ENCODE measurements at places on chromosomes 7 and 10. TPM values are rescaled to one million over a fixed set of nuclear protein-coding genes. Genes with fewer than 3 reads are reported as not detected.

Gene ZNF727
- 0.11 TPM for polyA plus RNA-seq

DNA sequence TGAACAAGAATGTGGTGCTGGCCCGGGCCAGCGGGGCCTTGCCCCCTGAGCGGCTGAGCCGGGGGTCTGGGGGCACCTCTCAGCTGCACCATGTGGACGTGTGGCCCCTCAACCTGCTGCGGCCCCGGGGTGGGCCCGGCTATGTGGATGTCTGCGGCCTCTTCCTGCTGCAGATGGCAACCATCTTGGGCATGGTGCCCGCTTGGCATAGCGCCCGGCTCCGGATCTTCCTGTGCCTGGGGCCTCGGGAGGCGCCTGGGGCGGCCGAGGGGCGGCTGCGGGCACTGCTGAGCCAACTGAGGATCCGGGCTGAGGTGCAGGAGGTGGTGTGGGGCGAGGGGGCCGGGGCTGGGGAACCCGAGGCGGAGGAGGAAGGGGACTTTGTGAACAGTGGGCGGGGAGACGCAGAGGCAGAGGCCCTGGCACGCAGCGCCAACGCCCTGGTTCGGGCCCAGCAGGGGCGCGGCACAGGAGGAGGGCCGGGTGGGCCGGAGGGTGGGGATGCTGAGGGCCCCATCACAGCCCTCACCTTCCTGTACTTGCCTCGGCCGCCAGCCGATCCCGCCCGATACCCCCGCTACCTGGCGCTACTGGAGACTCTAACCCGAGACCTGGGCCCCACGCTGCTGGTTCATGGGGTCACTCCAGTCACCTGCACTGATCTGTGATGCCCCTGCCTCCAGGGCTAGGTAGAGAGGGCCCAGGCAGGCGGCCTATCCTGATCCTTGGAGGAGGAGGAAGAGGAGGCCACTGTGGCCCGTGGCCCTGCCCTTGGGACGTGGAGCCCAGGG, 1.1 kb upstream of the TRIP6 start:
- no peak for DNase-seq

DNA sequence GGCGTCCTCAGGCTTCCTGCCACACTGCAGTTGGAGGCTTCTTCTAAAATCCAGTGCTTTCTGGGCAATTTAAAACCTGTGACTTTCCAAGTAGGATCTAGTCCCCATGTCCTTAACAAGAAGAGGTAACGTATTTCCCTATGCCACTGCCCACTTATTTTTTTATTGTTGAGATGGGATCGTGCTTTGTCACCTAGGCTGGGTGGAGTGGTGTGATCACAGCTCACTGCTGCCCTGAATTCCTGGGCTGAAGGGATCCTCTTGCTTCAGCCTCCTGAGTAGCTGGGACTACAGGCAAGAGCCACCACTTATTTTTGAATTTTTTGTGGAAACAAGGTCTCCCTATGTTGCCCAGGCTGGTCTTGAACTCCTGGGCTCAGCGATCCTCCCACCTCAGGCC, 63.4 kb downstream of the DAGLB start:
- no peak for DNase-seq

Gene BCL7B
- polyA plus RNA-seq = 38.4 TPM

GRCh38 chr10:48406204-48406603, 99.7 kb downstream of the MAPK8 start:
- no peak for DNase-seq

Gene INSYN2A
- polyA plus RNA-seq = 1.1 TPM

Gene EMX2
- 11.9 TPM for polyA plus RNA-seq

Gene CUBN
- 3.7 TPM for polyA plus RNA-seq

Gene CYP3A5
- polyA plus RNA-seq = 0.71 TPM

- DNase-seq = no peak
Observed at GRCh38 chr7:86733783-86734182, 90.1 kb downstream of the GRM3 start.

Gene HMX3
- polyA plus RNA-seq = not detected

Gene WEE2
- 0.09 TPM for polyA plus RNA-seq

Gene ELMO1
- polyA plus RNA-seq = 24.5 TPM

GRCh38 chr10:88728107-88728763, 22.2 kb downstream of the LIPK start:
- DNase-seq = no peak

GRCh38 chr10:1217661-1218060, 161.5 kb downstream of the WDR37 start:
- no peak for DNase-seq

DNA sequence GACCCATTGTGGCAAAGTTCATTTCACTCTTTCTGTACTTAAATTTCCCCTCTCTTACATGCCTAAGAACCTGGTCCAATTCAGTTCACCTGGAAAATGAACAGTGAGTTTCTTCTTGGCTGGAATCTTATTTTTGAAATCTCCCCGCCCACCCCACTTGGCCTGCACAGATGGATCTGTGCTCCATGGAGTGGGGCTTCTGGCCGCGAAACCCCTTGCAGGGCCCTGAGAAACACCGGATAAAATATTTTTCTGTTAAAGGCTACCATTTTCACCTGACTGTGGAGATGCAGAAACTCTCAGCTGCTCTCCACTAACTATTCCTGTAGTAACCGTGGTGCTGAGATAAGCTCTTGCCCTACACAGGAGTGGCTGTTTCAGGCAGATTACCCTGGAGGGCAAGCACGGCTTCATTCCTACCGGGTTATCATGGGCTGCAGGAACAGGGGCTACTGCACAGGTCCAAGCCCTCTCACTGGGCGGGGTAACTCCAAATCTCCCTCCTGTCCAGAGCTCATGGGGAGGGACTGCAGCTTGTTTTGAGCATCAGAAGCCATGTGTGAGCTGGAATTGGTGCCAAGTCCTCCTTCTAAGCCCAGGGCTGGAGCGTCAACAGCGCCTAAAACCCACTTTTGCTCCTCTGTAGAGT, 118.9 kb downstream of the PRPF18 start:
- DNase-seq = no peak

- no peak for DNase-seq
Observed at GRCh38 chr7:78649976-78650375, 803.5 kb downstream of the MAGI2 start.

Gene CCDC172
- polyA plus RNA-seq = not detected

- DNase-seq = no peak
Observed at GRCh38 chr7:135811506-135811905, 62.9 kb upstream of the FAM180A start.

Gene ZNF425
- polyA plus RNA-seq = 3.0 TPM

GRCh38 chr10:49415109-49415508, 19.2 kb upstream of the DRGX start:
- no peak for DNase-seq

DNA sequence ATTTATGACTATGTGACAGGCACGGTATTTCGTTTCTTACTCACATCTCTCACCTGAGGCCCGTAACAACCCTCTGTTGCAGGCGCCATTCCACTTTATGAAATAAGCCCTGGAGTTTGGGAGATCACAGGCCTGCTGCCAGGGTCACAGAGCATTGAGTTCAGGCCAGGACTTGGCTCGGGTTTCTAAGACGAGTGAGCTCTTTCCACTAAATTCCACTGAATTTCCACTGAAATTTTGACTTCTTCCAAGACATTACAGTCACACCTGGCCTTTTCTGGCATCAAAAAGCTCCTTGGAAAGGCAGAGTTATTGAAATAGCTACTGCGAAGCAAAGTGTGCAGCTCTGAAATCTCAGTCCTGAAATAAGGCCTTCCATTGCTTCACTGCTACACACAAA, 282.8 kb upstream of the MGMT start:
- DNase-seq = no peak

- DNase-seq = no peak
Observed at GRCh38 chr10:105398202-105398601, 757.1 kb downstream of the SORCS3 start.

Gene FGL2
- 27.9 TPM for polyA plus RNA-seq

Gene EPO
- 0.18 TPM for polyA plus RNA-seq

Gene OR2AE1
- not detected for polyA plus RNA-seq

- no peak for DNase-seq
Observed at GRCh38 chr7:105887569-105888189, 11.3 kb upstream of the ATXN7L1 start.

GRCh38 chr7:351256-351655, 61.3 kb downstream of the FOXL3 start:
- no peak for DNase-seq

DNA sequence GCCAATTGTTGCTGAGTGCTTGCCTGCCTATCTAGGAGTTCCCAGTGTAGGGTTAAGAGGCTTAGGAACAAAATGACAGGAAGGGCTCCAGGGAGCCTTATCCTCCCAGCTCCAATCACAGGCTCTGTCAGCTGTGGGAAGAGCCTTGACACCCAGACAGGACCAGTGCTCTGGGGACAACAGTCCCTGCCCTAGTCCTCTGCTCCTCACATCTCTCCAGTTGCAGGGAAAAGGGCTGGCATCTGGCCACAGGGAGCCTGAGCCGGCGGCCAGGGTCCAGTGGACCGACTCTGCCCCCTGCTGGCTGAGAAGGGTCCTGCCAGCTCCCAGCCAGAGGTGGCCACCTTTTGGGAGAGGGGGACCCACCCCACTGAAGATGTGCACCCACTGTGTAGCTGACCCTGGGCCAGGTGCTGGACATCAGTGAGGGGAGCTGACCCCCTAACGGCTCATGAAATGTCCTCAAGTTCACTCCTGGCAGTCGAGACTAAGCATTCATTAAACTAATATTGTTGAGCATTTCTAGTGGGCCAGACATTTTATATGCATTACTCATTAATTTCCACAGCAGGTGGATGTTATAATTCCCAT, 17.6 kb downstream of the DNAJB12 start:
- DNase-seq = no peak

DNA sequence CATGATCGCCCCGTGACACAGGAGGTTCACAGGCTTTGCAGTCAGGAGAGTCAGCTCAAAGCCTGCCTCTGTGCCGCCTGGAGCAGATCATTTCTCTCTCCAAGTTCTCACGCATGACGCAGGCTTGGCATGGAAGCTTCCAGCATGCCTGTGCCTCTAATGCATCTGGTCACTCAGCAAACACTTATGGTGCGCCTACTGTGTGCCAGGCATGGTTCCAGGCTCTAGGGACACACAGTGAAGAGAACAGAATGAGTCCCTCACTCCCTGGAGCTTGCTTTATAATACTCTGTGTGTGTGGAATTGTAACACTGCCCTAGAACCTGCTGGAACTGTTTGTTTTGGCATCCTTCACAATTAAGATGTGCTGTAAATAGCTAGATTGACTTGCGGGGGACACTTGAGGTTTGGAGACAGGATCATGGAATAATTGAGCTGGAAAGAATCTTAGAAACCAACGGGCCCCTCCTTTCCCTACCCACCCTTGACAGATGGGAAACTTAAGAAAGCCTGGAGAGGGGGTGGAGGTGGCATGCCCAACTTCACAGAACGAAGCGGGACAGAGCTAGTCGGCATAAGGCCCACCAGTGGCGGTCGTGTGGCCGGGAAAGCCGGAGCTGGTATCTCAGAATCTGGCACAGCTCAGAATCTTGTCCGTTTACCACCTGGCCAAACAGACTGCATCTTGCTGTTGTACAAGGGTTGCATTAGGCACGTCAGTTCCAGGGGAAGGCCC, 4.6 kb upstream of the MYH16 start:
- no peak for DNase-seq

Gene PRSS1
- not detected for polyA plus RNA-seq

- no peak for DNase-seq
Observed at GRCh38 chr10:105188737-105189462, 547.8 kb downstream of the SORCS3 start.

DNA sequence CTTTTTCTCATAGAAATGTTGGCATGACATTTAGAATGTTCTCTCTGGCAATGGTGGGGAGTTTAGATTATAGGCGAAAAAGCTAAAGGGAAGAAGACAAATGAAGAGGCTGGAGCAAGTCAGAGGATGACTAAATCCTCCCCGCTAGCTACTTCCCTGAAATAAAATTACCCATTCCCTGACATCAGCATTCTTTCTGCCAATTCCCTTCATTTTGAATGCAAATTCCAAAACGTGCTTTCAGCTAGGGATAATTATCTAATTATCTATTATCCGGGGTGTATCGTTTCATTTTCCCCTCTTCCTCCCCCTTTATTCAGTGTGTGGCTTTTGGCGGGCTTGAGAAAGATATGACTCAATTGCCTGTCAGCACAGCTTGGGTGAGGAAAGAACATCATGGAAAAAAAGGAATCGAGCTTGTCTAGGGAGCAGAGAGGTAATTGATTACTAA, 672.3 kb downstream of the TNS3 start:
- DNase-seq = no peak

GRCh38 chr7:131859147-131859821, 302.9 kb upstream of the PODXL start:
- no peak for DNase-seq

Gene EBF3
- 57.0 TPM for polyA plus RNA-seq

Data from forelimb muscle (tissue), 1 donor.